ENCODE measurements at places on chromosomes 2 and 18.

- DNase-seq, result no peak
These were observed 167.6 kb downstream of the UXS1 start for GRCh38 chr2:106026271-106027190.

DNA sequence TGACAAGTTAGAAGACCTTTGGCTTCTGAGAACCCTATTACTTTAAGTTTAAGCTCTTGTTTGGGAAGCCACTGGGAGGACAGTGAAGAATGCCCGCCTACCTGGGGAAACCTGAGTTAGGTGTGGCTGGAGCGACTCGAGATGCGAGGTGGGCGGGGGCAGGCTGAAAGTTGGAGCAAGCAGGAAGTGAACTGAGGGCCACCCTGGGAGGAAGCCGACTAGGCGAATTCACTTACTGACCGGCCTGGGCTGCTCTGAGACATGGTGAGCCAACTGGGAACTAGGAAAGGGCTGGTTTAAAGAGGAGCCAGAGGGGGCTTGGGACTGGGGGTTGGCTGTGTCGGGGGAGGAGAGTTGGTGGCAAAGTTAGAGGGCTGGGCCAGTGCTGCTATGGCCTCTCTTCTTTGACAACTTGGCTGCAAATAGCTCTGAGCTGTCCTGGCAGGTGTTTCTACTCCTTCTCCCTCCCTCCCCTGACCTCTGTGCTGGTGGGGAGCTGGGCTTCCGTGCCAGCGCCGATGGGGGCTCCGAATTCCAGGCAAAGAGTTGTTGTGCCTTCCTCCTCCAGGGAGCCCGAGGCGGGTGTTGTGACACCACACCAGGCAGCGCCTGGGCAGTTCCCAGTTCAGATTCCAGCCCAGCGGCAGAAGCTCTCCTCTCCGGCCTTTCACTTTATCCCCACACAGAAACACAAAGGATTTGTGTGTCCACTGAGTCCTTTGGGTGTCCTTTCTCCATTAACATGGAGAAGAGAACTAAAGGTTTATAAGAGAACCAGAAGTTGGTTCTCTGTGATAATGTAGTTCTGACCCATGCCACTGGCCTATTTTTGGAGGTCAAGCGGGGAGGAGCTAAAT lies at the start of gene VAMP8:
VAMP8 (plus strand) TSS at position 201 of the 857 bp plus-strand sequence; CDS start at position 262, 61 bp downstream.
- DNase-seq, result peak; percentile 55

DNA sequence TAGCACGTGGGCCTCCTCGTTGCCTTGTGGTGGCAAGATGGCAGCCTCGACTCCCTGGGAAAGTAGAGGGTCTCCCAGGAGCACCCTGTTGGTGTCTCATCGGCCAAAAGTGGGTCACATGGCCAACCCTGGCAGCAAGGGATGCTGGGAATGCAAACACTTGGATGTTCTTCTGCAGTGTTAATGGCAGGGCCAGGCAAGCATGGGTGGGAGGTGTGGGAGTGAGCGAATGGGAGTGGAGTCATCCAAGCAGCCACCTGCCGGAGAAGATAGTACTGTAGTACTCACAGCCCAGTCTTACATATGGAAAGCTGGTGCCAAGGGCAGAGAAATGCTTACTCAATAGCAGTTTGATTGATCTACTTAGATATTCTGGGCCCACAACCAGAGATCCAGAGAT lies 122.2 kb downstream of the INHBB start:
- no peak for DNase-seq

DNA sequence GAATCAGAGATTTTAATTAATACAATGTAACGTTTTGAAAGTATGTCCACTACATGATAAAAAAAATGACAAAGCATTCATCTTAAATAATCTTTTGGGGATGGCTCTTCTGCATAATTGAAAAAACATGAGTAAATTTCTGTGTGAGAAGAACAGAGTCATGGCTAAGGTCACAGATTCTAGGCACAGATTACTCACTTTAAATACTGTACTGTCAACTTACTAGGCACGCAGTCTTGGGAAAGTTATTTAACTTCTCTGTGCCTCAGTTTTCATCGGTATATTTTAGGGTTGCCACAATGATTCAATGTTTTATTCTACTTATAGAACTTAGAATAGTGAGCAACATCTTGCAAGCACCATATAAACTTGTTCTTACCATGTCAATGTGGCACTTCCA lies 49.2 kb downstream of the TMEFF2 start:
- no peak for DNase-seq

DNA sequence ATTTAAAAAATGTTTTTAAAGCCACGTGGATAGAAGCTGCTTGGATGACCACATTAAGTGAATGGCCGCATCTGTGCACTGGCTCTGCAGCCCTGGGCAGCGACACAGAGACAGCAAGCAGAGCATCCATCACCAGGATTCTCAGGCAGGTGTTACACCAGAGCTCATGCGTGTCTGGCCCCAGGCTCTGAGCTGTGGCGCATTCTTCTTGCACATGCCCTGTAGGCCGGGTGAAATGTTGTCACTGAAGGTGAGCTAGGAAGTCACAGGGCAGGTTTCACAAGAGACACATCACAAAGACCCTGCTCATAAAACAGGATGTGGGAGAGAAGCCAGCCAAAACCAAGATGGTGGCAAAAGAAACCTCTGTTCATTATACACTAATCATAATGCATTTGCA lies 8.4 kb upstream of the PXDN start:
- no peak for DNase-seq

DNA sequence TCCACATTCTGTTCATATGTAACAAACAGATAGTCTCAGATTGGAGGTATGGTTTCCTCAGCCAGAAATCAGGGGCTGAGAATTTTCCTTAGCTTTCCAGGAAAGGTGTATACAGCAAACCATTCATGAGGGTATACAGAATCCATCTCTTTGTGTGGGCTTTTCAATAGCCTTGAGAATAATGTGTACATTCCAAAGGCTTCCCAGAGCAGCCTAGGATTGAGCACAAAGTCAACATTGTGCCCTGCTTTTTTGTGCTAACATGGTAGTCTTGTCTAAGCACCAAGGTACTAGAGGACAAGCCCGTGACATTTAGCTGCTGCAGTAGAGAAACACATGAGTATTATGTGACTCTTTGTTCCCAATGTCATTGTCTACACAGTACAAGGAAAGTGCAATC lies 322.1 kb upstream of the TANK start:
- DNase-seq, result no peak

- DNase-seq, result no peak
These were observed 138.7 kb upstream of the CCDC150 start for GRCh38 chr2:196500686-196501431.

DNA sequence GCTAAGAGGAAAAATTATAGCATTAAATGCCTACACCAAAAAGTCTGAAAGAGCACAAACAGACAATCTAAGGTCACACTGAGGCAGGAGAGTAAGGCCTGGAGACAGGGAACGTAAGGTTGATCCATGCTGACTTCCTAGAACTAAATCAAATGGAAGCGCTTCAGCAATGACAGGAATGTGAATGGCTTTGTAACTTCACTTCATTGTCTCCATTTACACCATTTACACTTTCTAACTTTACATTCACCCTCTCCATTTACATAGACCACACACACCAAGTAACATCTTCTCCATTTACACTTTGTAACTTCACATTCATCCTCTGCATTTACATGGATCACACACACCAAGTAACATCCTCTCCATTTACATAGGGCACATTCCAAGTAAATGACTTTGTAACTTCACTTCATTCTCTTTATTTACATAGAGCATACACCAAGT lies 103.1 kb upstream of the SPATS2L start:
- DNase-seq, result no peak

- no peak for DNase-seq
These were observed 706 bp upstream of the BCL11A start for GRCh38 chr2:60554074-60554645.

DNA sequence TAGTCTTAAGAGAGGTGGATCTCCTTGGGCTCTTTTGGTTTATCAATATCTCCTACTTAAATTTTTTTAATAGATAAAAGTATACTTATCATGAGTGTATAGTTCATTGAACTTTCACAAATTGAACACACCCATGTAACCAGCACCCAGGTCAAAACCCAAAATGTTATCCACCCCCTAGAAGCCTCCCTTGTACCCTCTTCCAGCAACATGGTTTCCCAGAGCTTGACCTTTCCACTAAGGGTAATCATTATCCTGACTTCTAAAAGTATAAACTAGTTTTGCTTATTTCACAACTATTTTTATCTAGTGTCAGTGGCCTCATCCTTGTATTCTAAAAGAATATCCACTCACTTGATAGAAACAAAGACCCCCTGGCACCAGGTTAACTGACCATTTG lies 106.8 kb downstream of the MDH1 start:
- no peak for DNase-seq

Measured in activated T-helper 1 cell treated with Interleukin-2 at 50 U/mL for 16 hours (primary cell).